Stimulated activated CD4-positive, alpha-beta T cell treated with anti-CD3 and anti-CD28 coated beads, Interleukin-2, amount 100 ng/mL, for 4 hours (primary cell): ENCODE measurements at places on chromosomes 13 and 19.

DNA sequence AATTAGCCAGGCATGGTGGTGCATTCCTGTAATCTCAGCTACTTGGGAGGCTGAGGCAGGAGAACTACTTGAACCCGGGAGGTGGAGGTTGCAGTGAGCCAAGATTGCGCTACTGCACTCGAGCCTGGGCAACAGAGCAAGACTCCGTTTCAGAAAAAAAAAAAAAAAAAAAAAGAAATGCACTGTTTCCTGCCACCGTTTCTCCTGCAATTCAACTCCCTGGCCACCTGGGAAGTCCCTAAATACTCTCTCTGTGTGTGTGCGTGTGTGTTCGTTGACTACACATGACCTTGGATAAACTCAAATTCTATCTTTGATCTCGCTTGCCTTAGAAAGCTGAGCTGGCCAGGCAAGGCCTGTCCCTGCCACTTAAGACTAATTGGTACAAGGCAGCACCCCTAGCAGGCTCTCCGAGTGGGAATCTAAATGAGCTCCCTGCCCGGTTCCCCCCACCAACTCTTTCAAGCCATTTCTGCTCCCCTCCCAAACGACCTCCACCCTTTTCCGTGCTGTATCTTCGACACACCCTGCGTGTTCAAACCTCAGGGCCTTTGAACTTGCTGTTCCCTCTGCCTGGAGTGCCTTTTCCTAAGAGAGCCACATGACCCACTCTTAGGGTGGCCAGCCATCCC lies 5.2 kb upstream of the BCAT2 start:
- no peak for DNase-seq

- DNase-seq, result no peak
Measured at GRCh38 chr19:20423381-20424197, 142.0 kb downstream of the ZNF737 start.

DNA sequence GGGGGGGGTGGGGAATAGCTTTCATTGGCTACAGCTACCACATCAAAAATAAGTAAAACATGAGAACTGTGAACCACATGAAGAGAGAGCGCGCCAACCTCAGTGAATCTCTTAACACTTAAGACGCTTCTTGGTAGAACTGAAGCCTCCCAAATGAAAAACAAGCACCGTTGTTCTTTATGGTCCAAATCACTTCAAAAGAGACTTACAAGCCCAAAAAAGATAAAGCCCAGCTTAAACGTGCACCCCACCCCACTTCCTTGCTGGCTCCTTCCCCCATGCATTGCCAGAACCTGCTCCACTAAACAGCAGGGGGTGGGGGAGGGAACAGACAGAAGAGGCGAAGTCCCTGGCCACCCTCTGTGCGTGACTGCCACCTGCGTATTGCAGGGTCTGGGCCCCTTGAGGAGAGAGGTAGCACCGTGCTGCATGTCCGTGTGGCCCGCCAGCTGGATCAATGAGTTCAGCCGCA lies 479.1 kb downstream of the FOXO1 start:
- DNase-seq, result peak; percentile 55

- DNase-seq, result no peak
Measured at GRCh38 chr19:3614858-3615505, 8.3 kb upstream of the TBXA2R start.

DNA sequence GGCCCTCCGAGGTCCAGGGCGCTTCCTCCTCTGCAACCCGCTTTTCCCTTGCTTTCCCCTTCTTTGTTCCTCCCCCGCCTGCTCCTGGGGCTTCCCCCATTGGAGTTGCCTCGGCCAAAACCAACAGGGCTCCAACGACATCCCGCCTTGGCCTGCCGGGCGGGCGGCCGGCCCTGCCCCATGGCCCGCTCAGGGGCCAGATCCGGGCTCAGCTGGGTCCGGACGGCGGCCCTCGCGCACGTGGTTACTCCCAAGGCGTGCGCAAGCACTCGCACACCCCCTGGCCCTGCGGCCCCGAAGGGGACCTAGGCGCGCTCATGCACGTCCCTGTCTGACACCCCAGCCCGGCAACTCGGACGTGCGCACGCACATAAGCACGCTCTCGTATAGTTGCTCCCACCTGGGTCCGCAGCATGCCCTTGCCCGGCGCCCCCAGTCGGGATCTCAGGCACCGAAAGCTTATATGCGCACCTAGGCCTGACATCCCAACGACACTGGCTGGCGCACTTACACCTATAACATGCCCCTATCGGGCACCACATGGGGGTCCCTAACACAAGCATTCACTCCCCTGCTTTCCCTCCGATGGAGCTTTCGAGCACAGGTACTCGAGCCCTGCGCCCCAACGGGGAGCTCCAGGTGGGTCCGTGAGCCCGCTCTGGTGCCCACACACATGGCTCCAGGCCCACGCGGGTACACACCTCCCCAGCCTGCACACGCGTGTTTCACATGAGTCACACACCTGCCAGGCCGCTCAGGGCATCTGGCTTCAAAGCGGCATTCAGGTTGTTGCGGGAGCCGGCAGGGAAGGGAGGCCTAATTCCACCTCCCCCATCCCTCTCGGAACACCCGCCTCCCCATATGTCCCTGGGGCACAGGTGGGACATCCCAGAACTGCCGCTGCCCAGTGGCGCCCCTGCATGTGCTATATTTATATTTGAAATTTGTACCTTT lies 15.0 kb downstream of the NFIX start:
- no peak for DNase-seq

DNA sequence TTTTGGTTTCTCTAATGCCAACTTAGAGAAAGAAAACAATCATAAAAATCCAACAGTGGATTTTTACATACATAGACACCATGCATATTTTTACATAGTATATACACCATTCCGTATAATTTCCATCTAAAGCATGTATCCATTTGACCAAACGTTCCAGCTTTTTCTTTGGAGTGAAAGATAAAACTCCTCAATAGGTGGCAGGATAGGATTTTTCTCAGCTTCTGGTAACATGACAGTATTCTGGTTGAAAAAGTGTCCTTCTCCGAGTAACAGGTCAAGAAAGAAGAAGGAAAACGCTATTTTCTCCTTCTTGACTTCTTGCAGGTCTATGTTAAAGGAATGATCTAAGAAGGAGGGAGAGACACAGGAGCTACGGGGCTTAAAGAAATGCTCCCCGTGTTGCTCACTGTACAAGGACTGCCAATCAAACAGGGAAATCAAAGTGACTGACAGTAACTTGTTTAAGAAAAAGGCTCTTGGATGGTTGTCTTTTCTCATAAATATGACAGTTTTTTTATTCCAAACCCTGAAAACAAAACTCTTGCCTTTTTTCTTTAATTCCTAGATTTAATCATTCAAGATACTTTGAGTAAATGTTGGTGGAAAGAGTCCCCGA lies 11.5 kb downstream of the FLT1 start:
- DNase-seq, result no peak

DNA sequence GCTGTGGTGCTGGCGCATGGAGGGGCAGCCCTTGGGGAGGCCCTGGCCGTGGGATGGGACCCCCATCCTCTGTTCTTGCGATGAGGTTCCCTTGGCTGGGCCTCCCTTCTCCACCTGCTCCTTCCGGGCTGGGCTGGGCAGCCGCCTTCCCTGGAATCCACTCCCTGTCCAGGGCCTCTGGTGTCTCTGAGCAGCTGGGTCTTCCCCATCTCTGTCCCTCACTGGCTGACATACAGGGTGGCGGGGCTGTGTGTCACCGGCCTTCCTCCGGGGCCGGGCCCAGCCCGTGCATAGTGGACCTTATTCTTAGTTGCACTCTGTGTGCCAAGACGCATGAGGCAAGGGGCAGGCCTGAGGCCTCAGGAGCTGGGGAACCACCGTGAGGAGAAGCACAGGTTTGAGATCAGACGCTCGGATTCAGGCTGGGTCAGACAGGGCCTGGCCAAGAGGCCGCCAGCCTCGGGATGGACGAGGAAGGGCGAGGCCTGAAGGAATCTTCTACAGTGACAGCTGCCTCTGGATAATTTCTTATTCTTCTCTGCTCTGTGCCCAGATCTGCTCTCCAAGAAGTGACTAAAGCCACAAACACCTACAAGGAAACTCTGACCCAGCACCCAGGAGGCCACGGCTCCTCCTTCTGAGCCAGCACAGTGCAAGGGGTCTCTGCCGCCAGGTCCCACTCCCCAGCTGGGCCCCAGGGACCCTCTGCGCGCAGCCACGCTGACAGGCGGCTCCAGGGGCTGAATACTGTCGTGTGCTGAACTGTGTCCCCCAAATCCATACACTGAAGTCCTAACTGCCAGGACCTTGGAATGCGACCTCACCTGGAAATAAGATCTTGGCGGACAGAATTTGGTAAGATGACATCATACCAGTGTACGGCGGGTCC lies 11.0 kb downstream of the SGTA start:
- DNase-seq, result no peak
